ENCODE measurements at places on chromosomes 13 and 19.

- DNase-seq = no peak
These were observed 183.0 kb downstream of the ZNF536 start for GRCh38 chr19:30555075-30555790.

- DNase-seq = no peak
These were observed 13.8 kb downstream of the BIVM start for GRCh38 chr13:102812611-102813287.

- no peak for DNase-seq
These were observed 45.3 kb upstream of the ZNF599 start for GRCh38 chr19:34818270-34818669.

DNA sequence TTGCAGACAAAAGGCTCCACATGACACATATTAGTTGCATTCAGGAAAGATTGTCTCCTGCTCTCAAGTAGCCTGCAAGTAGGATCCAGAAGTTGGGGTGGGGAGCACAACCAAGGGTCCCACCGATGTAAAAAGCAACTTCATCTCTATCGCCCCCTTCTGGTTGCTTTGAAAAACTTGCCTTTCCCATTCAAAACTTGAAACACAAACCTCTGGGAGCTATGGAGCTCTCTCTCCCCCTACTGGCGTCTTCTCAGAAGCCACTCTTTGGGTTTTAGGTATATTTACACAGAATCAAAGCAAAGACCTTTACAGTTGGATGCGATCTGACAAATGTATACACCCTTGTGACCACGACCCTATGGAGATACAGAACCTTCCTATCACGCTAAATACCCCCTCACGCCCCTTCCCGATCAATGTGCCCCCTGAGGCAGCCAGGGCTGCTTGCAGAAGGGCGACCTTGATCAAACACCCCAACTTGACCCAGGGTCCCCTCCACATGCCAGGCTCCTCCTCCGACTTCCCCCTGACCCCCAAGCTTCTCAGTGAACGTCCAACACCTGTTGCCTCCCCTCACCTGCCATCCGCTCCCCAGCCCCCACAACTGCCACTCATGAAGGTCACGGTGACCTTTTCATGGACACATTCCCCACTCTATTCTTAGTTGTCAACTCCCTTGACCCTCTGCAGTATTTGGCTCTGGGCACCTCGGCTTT lies 10.1 kb downstream of the NOSIP start:
- DNase-seq = peak; percentile 60

DNA sequence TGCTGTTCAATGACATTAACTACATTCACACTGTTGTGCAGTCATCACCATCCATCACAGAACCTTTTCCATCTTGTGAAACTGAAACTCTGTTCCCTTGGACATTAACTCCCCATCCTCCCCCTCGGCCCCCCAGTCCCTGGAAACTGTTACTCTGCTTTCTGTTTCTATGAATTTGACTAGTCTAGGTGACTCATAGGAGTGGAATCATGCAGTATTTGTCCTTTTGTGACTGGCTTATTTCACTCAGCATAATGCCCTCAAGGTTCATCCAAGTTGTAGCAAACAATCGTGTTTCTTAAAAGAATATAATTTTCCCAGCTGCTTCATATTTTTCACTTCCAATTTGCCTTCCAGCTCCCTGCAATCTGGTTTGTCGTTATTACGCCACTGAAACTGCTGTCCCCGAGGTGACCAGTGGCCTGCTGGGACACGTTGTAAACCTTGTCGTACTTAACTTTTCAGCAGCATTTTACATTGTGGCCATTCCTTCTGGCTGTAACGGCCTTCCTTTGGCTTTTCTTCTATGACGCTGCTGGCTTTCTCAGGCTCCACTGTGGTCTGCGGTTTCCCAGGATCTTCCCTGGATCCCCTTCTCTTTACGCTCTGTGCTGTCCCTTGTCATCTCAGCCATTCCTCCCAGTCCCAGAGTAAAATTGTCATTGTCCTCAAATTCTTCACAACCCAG lies 74.0 kb downstream of the DHRS12 start:
- no peak for DNase-seq

DNA sequence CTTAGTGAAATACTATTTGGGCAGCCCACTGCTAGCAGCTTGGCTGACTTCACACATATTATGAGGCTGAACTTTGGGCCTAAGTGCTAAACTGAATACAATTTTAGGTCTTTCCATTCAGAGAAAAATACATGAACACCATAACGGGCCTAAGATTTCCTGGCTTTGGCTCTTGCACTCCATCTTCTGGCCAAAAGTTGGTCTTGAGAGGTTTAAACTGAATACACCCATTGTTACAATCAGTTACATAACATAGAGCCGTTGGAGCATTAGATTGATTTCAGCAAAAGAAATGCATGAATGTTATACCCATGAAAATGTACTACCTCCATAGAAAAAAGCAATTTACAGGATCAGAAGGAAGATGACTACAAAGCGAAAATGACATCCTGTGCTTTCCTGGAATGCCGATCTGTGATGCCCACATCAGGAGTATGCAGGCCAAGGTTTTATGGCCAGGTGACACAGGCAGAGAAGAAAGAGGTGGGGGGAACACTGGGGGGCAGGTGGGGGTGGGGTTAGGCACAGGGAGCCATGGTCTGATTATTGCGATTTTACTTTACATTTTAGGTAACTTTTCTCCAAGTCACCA lies 11.1 kb upstream of the SHISA2 start:
- DNase-seq = peak; percentile 30

DNA sequence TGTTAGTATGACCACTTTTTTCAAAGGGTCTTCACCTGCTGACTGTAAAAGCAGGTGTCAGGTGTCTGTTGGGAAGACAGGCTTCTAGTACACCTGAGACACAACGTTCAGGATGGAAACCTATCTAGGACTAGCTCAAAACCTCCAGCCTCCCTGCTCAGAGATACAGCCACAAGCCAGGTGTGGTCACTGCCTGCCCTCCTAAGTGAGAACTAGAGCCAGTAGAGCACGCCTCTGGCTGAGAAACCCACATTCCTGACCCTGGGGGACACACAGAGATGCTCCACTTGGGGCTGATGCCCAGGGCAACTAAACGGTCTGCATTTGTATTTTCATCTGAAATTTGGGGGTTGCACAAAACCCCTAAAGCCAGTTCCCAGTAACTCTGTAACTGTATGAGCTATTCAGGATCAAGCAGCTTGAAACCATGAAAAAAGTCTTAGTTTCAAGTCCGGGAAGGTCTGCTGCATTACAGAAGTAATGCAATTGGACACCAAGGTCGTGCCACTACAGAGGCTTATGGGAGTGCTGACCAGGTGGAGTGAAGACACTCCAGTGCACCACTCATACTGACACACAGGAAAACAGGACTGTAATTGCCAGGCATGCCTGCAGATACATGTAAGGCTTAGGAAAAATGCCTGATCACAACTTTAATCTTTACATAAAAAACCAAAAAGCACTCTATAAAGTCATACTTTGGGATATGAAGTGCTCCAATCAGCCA lies 27.8 kb downstream of the ANKRD10 start:
- DNase-seq = no peak

DNA sequence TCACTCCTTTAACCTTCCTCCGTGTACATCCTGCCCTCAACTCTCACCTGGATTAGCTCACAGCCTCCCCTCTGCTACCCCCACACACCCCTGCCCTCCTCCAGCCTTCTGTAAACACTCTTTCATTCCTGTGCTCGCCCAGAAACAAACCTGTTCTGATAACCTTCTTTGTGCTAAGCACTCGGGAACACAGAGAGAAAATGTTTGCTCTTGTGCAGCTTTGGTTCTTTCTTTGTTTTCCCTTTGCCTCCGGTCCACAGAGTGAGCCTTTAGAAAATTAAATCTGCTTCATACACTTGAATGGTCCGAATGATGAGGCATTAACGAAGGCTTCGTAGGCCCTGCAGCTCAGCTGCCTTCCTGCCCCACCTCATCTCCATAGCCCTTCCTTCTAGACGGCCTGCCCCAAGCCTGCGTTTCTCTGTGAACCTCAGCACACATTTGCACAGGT lies 6.6 kb upstream of the ZDHHC20 start:
- DNase-seq = no peak

DNA sequence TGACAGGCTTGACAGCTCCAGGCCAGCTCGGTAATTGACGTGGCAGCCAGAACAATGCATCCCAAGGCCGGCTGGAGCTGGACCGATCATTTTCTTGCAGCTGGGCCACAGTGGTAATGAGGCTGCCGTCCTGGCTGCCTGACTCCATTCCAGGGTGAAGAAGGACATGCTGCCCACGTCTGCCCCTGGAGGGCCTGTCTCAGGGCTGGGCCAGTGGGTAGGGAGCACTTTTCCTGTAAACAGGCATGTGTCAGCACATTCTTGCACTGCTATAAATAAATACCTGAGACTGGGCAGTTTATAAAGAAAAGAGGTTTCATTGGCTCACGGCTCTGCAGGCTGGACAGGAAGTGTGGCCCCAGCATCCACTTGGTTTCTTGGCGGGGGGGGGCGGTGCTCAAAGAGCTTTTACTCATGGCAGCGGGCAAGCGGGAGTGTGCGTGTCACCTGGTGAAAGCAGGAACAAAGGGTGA lies 38.1 kb upstream of the KCTD15 start:
- DNase-seq = no peak

DNA sequence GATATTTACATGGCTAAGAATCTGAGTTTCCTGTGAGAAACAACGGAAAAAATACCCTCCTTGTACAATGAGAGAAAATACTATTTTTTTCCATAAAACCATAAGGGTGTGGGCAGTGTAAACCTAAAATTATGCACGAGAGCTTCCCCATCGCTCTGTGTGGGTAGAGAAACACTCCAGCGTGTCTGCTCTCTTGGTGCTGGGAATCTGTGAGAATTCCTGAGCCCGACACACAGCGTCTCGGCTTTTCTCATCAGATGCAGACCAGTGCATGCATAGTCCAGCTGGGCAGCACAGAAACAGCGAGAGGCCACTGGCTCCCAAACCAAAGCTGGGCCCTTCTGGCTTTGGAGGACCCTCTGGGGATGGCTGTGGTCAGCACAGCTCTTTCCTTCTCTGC lies 12.0 kb downstream of the PLPP2 start:
- no peak for DNase-seq

- DNase-seq = peak; percentile 75
These were observed 4.3 kb downstream of the RUVBL2 start for GRCh38 chr19:48997972-48998371.

- no peak for DNase-seq
These were observed 813.8 kb downstream of the UQCRFS1 start for GRCh38 chr19:28399187-28399586.

GRCh38 chr13:69204620-69205019 lies 903.0 kb upstream of the ATXN8OS start:
- DNase-seq = no peak

DNA sequence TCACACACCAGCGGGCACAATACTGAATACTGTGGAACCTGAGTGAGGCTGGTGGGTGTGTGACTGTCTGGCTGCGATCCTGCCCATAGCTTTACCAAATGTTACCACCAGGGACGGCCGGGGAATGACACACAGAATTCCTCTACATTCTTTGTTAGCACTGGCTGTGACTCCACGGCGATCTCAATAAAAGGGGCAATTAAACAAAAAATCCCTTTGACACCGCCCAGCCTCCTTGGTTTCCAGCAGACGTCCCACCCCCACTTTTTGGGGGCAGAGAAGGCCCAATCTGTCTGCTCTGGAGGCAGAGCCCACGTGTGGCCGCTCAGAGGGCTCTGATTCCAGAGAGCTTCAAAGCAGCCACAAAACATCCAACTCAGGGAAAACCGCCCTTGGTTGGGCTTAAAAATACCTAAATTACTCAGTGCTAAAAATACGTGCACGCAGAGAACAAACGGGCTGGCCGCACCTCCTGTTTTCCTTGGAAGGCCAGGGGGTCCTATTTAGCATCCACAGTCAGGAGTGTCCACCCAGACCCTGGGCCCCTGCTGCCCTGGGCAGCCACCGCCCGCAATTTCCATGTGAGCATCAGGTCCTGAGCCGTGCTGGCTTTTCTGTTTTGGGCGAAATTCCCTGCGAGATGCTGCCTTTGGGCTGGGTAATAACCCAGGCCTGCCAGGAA lies 47.8 kb downstream of the GADD45B start:
- DNase-seq = no peak

DNA sequence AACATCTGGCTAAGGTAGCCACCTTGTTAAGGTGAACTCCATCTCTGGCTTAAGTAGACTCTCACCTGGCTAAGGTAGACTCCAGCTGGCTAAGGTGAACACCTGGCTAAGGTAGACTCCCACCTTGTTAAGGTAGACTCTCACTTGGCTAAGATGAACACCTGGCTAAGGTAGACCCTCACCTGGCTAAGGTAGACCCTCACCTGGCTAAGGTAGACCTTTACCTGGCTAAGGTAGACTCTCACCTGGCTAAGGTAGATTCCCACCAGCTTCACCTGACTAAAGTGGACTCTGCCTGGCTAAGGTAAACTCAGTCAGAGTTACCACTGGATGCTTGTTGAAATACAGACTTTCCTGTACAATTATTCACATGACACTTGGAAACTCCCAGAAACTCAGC lies 23.6 kb downstream of the PIN1 start:
- DNase-seq = no peak

DNA sequence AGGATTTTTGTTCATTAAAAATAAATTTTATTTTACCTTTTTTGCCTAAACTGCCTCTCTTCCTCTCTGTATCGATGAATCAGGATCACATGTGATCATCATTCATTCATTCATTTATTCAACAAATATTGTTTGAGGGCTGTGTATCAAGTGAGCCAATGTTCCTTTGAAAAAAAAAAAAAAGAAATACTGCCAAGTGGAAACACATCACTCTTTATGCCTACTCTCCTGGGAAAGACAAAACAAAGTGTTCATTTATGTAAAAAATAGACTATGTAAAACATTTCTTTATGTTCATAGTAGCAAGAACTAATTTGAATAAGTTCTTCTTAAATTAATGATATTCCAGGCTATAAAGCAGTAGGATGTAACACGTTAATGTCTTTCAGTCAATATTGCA lies 233.1 kb downstream of the POSTN start:
- no peak for DNase-seq

- DNase-seq = no peak
These were observed 38.2 kb downstream of the PTPRS start for GRCh38 chr19:5302396-5302795.

GRCh38 chr13:57546942-57547341 lies 84.6 kb upstream of the PCDH17 start:
- DNase-seq = no peak

- DNase-seq = peak; percentile 81
These were observed at the start of gene TMEM91 for GRCh38 chr19:41376241-41376997. TMEM91 (plus strand) TSS chr19:41376533; CDS start chr19:41378310, 1,777 bp downstream.

- no peak for DNase-seq
These were observed 39.7 kb downstream of the RCBTB2 start for GRCh38 chr13:48493066-48493765.

DNA sequence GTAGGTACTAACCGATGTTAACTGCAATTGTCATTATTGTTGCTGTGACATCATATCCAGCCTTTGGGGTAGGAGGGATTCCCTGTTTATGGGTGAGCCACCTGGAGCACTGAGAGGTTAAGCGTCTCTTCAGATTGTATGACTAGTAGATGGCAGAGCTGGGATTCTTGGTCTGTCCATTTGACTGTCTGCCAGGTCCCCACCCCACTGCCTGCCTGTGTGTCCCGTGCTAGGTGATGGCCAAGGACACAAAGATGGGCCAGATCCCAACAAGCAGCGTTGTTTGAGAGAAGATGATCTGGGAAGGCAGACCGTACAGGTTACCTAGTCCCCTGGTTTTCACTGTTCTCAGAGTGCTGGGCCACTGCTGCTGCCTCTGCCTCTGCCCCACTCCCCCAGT lies 16.6 kb downstream of the PPP2R1A start:
- no peak for DNase-seq

GRCh38 chr19:8389891-8390616 lies at the start of gene RAB11B:
RAB11B (plus strand) TSS chr19:8390360; CDS start chr19:8390417, 57 bp downstream.
- peak; percentile 98 for DNase-seq

Data from nephron progenitor cell (in vitro differentiated cells).